ENCODE measurements at places on chromosomes 11 and 22.

DNA sequence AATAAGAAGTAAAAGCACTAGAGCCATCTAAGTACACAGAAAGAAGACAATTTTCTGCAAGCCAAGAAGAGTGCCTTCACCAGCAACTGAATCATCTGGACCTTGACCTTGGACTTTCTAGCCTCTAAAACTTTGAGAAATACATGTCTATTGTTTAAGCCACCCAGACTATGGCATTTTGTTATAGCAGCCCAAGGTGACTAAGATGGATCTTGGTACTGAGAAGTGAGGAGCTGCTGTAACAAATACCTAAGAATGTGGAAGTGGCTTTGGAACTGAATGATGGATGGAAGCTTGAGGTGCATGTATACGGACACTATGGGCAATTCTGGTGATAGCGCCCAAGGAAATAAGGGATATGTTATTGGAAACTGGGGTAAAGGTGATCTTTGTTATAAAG, 14.9 kb downstream of the CFAP300 start:
- DNase-seq: no peak

DNA sequence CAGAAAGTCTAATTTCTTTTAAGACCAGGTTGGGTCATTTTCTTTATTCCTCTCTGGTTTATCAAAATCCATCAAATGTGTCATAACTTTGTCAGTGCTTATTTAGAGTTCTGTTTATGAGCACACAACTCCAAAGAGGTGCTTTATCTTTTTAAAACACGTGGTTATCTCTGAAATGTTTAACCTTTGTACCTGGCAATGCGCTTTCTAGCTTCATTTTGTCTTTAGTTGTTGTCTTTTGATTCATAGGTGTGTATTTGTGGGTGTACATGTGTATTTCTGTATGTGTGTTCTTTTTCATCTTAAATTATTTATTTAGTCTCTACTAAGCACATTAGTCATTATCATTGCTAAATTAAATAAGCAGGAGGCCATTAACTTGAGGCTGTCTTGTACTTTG, 251.4 kb downstream of the JRKL start:
- DNase-seq: no peak

GRCh38 chr11:9132203-9132878, 40.9 kb upstream of the SCUBE2 start:
- no peak for DNase-seq

GRCh38 chr11:72930008-72930407, 115.8 kb downstream of the ATG16L2 start:
- no peak for DNase-seq

GRCh38 chr11:122661182-122661945, 5.8 kb downstream of the UBASH3B start:
- no peak for DNase-seq

GRCh38 chr11:123452794-123453193, 22.7 kb downstream of the GRAMD1B start:
- no peak for DNase-seq

- DNase-seq: no peak
These were observed 38.1 kb upstream of the B3GAT1 start for GRCh38 chr11:134450186-134450585.

All from NCI-H1930 (cell line).